ENCODE measurements at places on chromosomes 3 and 15. TPM values are rescaled to one million over a fixed set of nuclear protein-coding genes. Genes with fewer than 3 reads are reported as not detected.

The ATP13A5 gene
- total RNA-seq: not detected

The DUOX1 gene
- 1.6 TPM for total RNA-seq

The FAM81A gene
- 10.4 TPM for total RNA-seq

The EPHA6 gene
- total RNA-seq: 0.66 TPM

The CELSR3 gene
- 2.0 TPM for total RNA-seq

The FAM43A gene
- 11.4 TPM for total RNA-seq

- H3K4me1 ChIP-seq: no peaks in the 10 kb centered on the region
- no peak overlapping the region for H3K27ac ChIP-seq
These were observed 7.4 kb downstream of the SLC38A3 start for GRCh38 chr3:50212502-50212901.

DNA sequence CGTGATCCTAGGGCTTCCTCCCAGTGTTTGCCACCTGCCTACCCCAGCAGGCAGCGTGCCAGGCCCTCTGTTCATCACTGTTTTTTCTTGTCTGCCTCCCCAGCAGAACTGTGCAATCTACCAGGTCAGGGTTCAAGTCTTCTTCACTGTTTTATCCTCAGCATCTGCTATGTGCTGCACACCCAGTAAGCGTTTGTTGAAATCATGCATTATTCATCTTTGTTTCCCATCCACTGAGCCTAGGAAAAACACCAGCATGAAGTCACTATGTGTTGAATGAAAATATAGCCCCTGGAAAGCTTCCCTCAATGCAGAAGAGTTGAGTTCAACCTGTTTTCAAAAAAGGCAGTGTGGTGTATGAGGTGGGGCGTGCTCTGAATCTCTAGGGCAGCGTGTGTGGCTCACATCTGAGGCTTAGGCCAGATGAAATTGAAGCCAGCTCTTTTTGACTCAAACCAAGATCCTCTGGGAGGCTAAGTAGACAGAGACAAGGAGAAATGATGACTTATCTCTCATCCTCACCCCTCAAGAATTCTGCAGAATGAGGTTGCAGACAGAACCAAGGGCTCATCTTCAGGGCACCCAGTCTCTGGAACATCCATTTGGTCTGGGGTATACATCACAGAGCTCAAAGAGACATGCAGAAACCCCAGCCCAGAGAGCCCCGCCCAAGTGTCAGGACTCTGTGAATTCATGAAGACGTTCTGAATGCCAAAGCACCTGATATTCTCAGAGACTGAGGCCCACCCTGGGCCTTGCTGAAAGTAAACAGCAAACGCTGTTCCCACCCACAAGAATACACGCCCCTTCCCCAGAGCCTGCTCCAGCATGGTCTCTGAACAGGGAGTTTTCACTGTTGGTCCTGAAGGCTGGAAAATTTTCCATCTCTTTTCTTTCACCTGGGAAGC is 5.7 kb upstream of the CAV3 start:
- no peaks in the 10 kb centered on the region for H3K27me3 ChIP-seq
- H3K36me3 ChIP-seq: no peaks in the 10 kb centered on the region
- H3K4me1 ChIP-seq: no peaks in the 10 kb centered on the region
- H3K4me3 ChIP-seq: no peak overlapping the region
- no peak for DNase-seq

DNA sequence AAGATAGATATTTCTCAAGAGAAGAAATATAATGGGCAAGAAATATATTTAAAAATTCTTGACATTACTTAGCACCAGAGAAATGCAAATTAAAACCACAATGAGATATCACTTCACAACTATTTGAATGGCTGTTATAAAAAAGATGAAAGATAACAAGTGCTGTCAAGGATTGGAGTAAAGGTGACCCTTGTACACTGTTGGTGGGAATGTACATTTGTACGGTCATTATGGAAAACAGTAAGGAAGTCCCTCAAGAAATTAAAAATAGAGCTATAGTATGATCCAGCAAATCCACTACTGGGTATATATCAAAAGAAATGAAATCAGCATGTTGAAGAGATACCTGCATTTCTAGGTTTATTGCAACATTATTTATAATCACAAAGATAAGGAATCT is 326.4 kb downstream of the GBE1 start:
- no peaks in the 10 kb centered on the region for H3K36me3 ChIP-seq
- no peaks in the 10 kb centered on the region for H3K27me3 ChIP-seq
- no peak overlapping the region for H3K4me3 ChIP-seq
- H3K4me1 ChIP-seq: no peaks in the 10 kb centered on the region

GRCh38 chr15:38054488-38054887 is 120.0 kb downstream of the TMCO5A start:
- no peak overlapping the region for H3K4me3 ChIP-seq
- H3K4me1 ChIP-seq: no peaks in the 10 kb centered on the region
- no peaks in the 10 kb centered on the region for H3K27me3 ChIP-seq

DNA sequence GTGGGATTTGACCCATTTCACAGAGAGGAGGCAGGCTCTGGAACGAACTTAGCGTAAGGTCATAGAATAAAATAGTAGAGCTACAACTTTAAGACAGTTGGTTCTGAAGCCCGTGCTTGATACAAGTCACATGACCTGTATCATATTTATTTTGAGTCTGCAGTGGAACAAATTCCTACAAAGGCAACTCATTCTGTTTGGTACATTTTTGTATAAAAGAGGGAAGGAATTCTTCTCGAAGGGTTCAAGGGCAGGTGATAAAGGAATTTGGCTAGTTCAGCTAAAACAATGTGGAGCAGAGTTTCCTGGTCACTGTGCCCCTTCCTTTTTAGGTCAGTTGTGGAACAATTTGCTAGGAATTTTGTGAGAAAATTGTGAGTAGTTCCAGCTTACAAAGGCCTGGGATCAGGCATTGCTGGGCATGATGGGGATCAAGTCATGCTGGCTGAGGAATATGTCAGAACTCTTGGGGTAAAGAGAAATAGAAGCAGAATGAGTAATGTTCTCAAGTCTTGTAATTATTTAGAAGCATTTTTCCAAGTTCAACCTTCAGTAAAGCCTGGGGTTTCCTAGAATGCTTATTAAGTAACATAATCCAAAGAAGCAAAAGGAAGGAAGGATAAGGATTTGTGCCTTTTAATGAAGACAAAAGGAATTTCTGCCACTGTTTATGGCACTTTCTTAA is 19.1 kb downstream of the USP3 start:
- peak overlapping the region; percentile 37 for H3K27ac ChIP-seq
- peak overlapping the region; percentile 20 for H3K4me3 ChIP-seq
- H3K36me3 ChIP-seq: no peaks in the 10 kb centered on the region
- no peaks in the 10 kb centered on the region for H3K4me1 ChIP-seq

GRCh38 chr3:71423151-71423906 is 160.2 kb downstream of the FOXP1 start:
- no peaks in the 10 kb centered on the region for H3K36me3 ChIP-seq
- DNase-seq: no peak
- no peak overlapping the region for H3K27ac ChIP-seq
- no peaks in the 10 kb centered on the region for H3K27me3 ChIP-seq
- H3K4me1 ChIP-seq: no peaks in the 10 kb centered on the region
- no peak overlapping the region for H3K4me3 ChIP-seq

DNA sequence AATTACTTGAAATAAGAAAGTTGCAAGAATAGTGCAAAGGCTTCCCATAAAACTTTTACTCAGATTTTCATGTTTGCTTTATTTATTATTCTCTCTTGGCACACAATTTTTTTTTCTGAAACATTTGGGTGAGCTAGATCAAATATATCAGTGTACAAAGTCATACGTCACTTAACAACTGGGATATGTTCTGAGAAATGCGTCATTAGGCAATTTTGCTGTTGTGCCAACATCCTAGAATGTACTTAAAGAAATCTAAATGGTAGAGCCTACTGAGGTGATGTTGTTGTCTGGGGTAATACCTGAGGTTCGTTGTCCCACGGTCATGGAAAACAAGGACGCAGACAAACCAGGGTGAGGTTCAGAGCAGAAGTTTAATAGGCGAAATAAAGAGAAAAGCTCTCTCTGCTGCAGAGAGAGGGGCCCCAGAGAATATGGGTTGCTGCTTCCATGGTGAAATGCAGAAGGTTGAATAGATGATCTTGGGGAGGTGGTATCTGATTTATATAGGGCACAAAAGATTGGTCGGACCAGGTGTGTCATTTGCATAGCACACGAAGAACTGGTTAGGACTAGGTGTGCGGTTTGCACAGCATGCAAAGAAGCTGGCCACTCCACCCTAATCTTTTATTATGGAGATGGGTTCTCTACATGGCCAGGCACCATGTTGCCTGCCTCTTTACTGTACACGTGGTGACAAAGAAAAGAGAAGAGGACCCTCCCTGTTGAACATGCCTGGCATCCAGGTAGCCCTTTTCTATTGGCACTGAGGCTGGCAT is 8.8 kb upstream of the GRAMD1C start:
- H3K4me1 ChIP-seq: no peaks in the 10 kb centered on the region
- H3K27me3 ChIP-seq: no peaks in the 10 kb centered on the region
- H3K4me3 ChIP-seq: no peak overlapping the region
- no peak overlapping the region for H3K27ac ChIP-seq
- no peak for DNase-seq
- H3K36me3 ChIP-seq: no peaks in the 10 kb centered on the region

DNA sequence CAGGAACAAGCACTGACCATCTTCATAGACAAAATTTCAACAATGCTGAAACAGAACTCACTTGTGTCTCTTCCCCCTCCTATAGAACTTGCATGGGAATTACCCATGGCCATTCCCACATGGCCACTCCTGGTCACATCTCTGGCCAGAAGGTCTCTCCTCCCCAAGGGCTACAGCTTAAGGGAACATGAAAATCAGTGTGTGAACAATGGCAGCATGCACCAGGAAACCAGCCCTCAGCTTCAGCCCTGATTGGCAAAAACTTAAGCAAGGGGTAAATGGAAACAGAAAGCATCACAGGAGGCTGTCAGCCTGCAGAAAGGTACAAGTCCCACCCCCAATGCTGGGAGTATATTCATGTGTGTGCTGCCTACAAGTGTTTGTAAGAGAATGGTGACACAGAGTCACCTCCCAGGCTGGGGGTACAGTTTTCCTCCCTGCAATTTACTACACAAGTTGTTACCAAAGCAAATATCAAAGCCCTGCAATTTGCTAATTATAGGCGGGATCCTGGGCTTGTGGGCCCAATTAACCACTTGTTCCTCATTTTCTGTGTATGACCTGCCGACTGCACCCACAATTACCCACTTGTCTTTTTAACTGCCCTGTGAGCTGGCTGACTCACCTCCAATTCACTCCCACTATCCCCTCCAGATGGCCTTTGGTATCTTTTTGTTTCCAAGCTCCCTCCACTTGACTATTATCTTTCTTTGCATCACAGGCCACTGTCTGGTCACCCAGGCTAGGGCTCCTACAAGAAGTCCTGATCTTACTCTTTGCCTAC is 84.4 kb upstream of the HES1 start:
- H3K36me3 ChIP-seq: no peaks in the 10 kb centered on the region
- H3K4me3 ChIP-seq: no peak overlapping the region
- H3K27me3 ChIP-seq: no peaks in the 10 kb centered on the region
- no peak overlapping the region for H3K27ac ChIP-seq
- peaks cover 5% of the 10 kb centered on the region for H3K4me1 ChIP-seq
- no peak for DNase-seq

DNA sequence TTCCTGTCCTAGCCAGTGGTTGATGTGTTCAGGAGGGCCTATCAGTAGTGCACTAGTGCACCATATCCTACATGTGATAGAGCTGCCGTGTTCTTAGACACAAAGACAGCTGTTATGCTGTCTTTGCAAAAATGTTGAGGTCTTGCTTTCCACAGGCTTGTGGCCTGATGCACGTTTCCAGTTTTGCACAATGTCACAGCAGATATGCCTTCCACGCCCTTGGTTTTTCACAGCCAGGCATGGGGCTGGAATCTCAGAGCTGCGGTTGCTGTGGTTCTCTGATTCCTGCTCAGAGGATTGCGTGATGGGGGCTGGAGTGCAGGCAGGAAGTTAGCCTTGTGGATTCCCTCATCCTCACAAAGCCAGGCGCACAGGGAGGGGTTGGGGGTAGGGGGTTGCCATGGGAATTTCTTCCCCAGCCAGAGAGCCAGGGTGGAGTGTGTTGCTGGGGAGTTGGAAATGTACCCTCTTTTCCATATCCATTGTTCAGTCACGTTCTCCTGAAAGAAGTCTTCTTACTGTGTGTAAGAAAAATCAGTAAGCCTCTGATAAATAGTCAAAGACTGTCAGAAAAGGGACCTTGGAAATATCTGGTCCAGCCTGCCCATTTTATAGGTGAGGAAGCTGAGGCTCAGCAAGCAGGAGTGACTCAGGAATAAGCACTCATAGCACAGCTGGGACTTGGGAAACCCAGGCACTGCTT is 79.4 kb downstream of the SMAD3 start:
- peaks cover 49% of the 10 kb centered on the region for H3K4me1 ChIP-seq
- H3K4me3 ChIP-seq: no peak overlapping the region
- no peaks in the 10 kb centered on the region for H3K27me3 ChIP-seq
- H3K36me3 ChIP-seq: no peaks in the 10 kb centered on the region
- no peak for DNase-seq

- H3K36me3 ChIP-seq: no peaks in the 10 kb centered on the region
- H3K27me3 ChIP-seq: no peaks in the 10 kb centered on the region
- H3K4me1 ChIP-seq: peaks cover 4% of the 10 kb centered on the region
These were observed 47.1 kb downstream of the HHLA2 start for GRCh38 chr3:108343491-108343890.

- H3K4me1 ChIP-seq: no peaks in the 10 kb centered on the region
- H3K27me3 ChIP-seq: no peaks in the 10 kb centered on the region
- H3K27ac ChIP-seq: no peak overlapping the region
- DNase-seq: no peak
These were observed 70.1 kb downstream of the GPR160 start for GRCh38 chr3:170107941-170108340.

GRCh38 chr3:153379516-153379915 is 217.5 kb downstream of the RAP2B start:
- no peaks in the 10 kb centered on the region for H3K27me3 ChIP-seq
- DNase-seq: no peak
- H3K27ac ChIP-seq: no peak overlapping the region
- no peaks in the 10 kb centered on the region for H3K4me1 ChIP-seq
- H3K4me3 ChIP-seq: no peak overlapping the region
- no peaks in the 10 kb centered on the region for H3K36me3 ChIP-seq

DNA sequence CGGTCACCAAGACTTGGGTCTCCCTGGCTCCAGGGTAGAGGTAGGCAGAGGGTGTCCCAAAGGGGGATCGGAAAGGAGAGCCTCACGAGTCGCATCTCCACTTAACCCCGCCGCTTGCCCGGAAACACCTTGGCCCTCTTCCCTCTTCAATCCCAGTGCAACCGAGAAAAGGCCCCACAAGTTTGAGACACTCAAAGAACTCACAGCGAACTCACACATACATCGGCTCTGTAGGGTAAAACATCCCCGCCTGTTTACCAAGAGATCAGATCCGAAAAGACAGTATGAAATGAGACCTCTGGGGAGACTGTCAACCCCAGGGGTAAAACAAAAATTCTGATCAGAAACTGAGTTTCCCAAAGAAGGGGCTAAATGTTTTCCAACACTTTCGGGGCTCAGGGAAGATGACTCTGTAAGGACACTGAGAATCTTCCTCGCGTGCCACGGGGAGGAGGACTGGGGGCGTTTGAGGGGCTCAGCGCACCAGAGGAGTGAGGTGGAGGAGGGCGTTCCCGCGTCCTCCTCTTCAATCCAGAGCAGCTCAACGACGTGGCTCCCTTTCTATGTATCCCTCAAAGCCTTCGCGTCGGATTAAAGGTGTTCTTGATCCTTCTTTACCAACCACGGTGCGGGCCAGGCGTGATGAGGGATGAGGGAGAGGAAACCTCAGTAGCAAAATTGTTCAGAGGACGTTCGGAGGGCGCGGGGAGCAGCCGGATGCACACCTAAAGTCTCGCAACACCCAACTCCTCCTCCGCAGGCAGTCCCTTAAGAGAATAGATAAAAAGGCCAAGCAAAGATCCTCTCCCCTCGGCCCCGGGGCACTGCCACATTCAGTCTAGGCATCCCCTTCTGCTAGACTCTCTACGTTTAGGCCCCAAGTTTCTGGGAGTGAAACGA is 3.7 kb downstream of the WNT5A start:
- H3K36me3 ChIP-seq: no peaks in the 10 kb centered on the region
- H3K27ac ChIP-seq: no peak overlapping the region
- peaks cover 13% of the 10 kb centered on the region for H3K4me1 ChIP-seq
- peak overlapping the region; percentile 12 for H3K4me3 ChIP-seq
- H3K27me3 ChIP-seq: no peaks in the 10 kb centered on the region

Data from kidney (tissue), 22 donors.